Left hindlimb (tissue), 1 donor: ENCODE measurements at places on chromosomes 12 and 14.

- no peak for DNase-seq
Measured at GRCh38 chr12:119565404-119565803, 28.2 kb upstream of the TMEM233 start.

DNA sequence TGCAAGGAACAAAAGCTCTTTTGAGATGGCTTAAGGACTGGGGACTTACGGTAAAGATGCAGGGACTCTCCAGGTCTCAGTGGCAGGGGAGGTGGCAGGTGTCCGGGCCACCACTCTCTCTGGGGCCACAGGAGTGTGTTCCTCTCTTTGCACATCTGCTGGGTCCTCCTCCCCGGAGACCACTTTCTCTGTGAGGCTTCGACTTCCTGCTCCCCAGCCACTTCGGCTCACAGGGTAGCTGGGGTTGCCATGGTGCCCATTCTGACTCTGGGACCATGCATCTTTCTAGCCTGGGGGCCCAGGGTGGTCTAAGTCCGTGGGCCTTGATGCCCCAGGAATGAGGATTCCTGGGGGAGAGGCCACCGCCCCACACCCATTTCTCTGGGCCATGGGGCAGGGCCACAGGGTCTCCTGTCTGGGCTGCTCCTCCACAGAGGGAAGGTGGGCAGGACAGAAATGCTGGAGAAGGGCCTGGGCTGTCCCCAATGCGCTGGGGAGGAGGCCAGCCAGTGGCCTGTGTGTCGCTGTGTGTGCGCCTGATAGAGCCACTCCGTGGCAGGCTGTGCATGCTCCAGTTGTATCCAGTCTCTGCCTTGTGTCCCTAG is 38.5 kb downstream of the CCDC92 start:
- no peak for DNase-seq

DNA sequence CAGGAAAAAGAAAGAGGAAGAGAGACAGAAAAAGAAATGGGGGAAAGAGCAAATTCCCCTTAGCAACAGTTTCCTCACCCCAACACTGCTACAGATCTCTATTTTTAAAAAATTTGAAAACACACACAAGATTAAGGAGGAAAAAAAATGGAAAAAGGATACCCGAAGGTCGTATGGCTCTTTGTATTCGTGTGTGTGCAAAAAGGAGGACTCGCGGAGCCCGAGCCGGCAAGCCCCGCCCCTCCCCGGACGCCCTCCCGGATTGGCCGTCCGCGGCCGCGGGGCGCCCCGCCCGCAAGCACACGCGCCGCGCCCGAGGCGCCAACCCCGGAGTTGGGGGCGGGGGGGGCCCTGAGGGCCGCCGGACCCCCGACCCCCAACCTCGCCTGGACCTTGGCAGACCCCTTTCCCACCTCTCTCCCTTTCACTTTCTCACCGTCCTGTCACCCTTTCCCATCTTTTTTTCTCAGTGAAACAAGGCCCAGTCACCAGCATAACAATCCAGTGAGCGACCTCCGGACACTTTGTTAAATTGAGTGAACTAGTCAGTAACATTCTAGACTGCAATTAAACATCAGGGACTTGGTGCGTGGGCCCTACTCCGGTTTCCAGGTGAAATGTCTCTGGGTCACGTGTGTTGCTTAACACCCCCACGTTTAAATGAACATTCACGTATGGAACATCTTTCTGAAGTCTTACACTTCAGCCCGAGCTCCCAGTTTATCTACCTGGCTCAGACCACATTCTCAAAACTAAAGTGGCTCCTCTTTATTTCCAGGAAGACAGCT is at the start of gene C14orf93:
C14orf93 (minus strand) TSS at position 205 of the 788 bp plus-strand sequence. CDS start 11,120 bp downstream, outside the sequence.
- peak; percentile 86 for DNase-seq

DNA sequence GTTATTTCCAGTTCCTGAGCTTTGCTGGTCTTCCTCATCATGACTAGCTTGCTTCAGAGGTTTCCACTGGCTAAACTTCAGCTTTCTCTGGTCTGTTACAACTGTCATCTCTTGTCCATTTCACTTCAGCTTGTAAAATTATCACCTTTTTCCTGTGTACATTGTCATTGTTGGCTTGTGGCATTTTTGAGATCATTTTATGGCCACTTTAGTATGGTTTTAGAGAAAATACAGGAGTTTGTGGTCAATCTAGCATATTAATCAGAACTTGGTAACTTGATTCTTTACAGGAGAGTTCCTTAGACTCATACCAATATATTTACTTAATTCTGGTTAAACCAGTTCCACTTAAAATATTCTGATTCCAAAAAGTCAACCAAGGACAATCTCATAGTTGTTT is 235.9 kb upstream of the KITLG start:
- no peak for DNase-seq

- DNase-seq, result no peak
Measured at GRCh38 chr12:1575408-1576401, 18.7 kb downstream of the FBXL14 start.

GRCh38 chr14:74549588-74549987 is 56.0 kb downstream of the ISCA2 start:
- no peak for DNase-seq

- no peak for DNase-seq
Measured at GRCh38 chr14:27886256-27886655, 880.3 kb upstream of the FOXG1 start.

- no peak for DNase-seq
Measured at GRCh38 chr14:89165189-89166181, 251.5 kb downstream of the FOXN3 start.

DNA sequence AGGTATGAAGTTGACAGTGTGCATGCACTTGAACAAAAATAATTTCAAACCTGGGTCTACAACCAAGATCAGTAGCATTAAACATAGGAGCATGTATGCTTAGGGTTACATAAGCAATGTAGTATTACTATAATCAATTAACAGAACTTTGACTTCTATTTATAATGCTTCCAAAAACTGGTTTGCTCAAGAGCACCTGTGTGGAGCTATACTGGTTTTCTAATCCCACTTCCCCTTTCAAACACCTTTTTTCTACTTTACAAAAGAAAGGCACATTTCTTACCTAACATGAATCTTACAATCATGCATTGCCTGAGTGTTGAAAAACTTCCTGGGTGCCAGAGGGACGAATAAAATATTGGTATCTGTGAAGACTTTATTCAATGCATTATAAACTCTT is 72.7 kb downstream of the EFCAB11 start:
- no peak for DNase-seq

- DNase-seq, result no peak
Measured at GRCh38 chr12:58668871-58669270, 251.4 kb downstream of the LRIG3 start.

DNA sequence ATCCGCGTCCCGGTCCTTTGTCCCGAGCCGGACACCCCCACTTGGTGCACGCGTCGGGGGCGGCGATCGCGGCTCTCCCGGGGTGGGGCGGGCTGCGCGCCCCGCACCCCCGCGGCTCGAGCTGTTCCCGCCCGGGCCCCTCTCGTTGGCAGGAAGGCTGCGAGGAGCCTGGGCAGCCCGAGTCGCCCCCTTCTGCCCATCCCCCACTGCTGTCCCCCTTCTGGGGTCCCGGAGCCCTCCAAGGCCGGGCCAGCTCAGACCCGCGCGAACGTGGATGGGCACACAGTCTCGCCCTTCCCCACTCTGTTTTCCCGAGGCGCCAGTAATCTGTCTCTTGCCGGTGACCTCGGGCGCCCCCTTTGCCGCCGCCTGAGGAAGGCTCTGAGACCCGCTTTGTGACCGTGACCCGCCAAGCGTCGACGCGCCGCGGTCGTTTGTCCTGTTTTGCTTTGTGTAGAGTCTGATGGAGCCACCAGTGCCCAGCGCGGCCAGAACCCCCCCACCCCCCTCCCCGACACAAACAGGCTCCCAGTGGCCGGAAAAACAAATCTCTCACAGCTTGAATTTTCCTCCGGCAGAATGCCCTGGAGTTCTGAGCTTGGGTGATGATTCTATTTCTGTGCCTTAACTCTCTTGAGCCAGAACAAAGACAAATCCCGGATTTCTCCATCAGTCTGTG is 610 bp downstream of the C14orf132 start:
- DNase-seq, result peak; percentile 54

DNA sequence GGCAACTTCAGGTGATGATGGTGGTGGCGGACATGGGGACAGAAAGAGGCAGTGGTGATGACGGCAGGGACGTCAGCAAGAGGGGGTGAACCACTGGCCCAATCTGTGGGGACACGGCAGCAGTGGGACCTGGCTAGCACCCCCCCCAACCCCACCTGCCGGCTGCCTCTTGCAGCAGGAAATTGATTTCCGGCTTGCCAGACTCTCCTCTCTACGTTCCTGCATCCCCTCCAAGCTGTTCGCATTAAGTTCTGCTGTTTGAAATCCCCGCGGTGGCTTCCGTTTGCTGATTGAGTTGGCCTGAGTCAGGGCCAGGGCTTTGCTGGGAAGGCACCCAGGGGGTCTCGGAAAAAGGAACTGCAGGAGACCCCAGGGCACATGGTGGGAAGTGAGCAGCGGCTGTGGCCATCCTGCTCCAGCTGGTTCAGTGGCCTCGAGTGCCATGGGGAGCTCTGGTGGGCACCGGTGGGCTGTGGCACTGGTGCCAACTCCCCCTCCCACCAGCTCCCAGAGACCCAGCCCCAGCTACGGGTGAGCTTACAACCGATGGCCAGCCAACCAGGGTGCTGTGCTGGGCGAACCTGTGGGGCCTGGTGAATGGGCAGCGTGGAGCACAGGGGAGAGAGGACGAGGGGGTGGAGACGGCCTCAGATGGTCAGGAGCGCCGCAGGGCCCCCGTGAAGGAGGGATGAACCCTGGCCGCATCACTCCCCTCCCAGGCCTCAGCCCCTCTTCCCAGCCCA is 14.6 kb upstream of the NUDT14 start:
- DNase-seq, result no peak

DNA sequence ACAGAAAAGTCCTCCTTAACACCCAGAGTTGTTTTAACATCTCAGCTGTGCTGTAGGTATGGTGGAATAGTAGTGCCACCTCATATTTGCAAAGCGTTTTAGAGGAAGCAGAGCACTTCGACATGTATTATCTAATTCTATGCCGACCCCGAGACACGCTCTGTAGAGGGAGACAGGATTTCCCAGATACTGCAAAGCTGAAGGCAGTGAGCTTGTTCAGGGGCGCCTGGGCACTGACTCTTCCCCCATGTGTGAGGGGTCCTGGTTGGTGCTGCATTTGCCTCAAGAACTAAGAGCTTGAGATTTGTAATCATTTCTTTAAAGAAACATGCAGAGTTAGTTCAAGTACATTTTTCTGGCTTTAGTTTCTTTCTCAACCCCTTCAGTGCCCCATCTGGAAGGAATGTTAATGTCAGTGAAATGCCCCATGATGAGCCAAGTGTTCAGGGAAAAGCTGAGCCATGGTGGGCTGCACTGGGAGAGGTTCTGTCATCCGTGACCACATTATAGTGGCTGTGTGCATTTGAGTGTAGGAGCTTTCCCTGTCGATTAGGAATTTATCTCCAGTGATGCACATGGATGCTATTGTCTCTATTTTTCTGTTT is 66.3 kb downstream of the MBIP start:
- no peak for DNase-seq

DNA sequence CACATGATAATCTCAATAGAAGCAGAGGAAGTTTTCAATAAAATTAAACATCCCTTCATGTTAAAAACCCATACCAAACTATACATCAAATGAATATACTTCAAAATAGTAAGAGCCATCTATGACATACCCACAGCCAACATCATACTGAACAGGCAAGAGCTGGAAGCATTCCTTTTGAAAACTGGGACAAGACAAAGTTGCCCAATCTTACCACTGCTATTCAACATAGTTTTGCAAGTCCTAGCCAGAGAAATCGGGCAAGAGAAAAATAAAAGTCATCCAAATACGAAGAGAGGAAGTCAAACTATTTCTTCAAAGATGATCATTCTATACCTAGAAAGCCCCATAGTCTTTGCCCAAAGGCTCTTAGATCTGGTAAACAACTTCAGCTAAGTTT is 454.7 kb upstream of the PRICKLE1 start:
- DNase-seq, result no peak

DNA sequence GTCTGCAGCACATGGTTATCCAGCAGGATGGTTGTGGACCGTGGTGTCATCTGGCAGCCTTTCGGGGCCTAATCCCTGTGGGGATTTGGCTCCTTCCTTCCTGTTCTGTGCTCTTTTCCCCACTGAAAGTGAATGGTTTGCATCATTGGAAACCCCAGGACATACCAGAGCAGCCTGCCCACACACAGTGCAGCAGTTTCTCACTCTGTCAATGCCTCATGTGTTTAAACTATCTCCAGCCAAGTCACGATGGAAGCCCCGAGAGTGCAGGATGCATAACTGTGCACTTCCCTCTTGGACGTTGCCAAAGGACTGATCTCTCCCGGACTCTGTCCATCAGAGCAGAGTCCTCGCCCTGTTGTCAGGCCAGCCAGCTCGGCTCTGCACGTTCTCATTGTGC is 29.0 kb upstream of the AMN start:
- peak; percentile 69 for DNase-seq

GRCh38 chr14:103230658-103231334 is 103.2 kb upstream of the EIF5 start:
- DNase-seq, result no peak

DNA sequence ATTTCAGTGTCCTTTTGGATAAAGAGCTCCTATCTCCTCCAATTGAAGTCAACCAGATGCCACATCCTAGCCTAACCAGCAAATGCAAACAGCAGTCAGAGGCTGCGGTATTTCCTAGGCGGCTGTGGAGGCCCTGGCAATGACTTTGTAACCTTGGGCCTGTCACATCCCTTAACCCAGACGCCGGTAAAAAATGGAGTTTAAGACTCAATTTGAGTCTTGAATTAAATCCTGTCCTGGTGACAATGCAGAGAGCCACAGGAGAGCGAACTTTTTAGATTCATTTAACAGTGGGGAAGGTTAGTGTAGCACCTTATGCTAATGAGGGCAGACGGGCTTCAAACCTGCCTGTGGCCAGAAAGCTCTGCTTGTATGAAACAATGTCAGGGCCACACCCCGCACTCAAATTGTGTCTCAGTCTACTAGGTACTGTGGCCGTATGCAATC is 1.3 kb downstream of the C12orf75 start:
- DNase-seq, result no peak

DNA sequence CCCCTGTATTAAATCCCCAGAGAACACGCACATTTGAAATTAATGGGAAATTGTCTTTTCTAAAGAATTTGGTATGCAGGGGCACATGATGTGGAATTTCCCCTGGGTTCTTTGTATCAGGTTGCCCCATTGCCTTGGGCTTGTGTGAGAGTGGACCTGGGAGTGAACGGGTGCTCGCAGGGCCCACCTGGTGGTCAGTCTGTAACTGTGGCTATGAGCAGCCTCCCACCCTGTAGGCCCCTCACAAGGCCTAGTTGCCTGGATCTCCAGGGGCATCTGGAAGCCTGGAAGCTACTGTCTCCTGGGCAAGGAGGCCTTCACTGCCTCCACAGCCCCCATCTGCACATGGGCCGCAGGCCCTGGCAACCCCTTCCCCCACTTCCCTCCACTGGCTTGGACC is 96.7 kb downstream of the SLC25A47 start:
- no peak for DNase-seq

- no peak for DNase-seq
Measured at GRCh38 chr12:106149096-106149784, 10.5 kb upstream of the NUAK1 start.
